NCI-H1930 (cell line): ENCODE measurements at places on chromosomes 4 and X.

GRCh38 chrX:35017284-35017683 lies 74.7 kb downstream of the FAM47B start:
- DNase-seq, result no peak

DNA sequence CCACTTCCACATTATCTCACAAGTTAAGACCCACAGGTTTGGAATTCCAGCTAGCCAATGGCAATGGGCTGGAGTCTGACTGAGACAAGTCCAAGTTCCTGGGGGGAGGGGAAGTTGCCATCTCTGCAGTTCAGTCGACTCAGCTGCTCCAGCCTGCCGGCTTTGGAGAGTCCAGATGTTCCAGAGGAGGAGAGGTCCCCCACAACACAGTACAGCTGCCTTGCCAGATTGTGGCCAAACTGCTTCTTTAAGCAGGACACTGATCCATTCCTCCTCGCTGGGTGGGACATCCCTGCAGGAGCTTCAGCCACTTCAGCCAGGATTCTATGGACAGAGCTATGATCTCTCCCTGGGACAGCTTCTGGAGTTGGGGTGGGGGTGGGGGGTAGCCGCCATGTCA lies 199.2 kb downstream of the EDA start:
- no peak for DNase-seq

- DNase-seq, result no peak
Measured at GRCh38 chr4:189974056-189974455, 33.4 kb downstream of the FRG1 start.

- no peak for DNase-seq
Measured at GRCh38 chrX:101429934-101430333, 21.9 kb downstream of the HNRNPH2 start.

GRCh38 chr4:186693159-186693815 lies 30.4 kb downstream of the FAT1 start:
- DNase-seq, result no peak

DNA sequence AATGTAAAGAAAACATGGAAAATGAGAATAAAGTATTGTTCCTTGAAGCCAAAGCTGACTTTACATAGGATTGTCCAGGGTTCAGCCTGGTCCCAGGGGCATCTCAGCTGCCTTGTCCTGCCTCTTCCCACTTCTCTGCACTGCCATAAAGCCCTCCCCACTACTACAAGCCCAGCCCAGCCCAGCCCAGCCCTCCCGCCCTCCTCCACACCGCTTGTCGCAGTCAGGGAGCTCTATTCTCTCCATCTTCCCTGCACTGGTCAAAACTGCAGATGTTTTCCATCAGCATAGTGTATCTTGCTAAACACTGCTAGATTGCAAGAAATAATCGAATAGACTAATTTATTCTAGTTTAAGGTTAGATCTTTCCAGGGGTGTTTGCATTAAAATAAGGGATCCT lies 100.3 kb downstream of the TENM3 start:
- DNase-seq, result no peak

DNA sequence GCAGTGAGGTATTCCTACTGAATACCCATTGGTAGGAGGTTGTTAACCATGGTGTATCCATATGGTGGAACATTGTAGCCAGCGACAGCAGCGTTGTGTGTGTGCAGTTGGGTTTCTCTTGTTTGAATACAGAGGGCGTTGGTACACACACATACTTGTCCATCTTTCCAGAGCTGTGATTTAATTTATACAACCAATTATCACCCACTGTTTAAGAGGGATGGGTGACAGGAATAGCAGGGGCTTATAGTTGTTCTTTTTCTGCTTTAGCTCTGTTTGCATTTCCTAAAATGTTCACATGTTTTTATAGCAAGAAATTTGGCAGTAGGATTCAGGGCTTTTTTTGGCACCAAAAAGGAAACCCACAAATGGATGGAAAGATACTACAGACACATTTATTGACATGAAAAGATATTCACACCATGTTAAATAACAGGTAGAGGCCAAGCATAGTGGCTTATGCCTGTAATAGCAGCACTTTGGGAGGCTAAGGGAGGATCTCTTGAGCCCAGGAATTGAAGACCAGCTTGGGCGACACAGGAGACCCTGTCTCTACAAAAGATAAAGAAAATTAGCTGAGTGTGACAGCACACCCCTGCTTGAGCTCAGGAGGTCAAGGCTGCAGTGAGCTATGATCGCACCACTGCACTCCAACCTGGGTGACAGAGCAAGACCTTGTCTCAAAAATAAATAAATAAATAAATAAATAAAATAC lies 60.6 kb downstream of the TNIP2 start:
- DNase-seq, result no peak

DNA sequence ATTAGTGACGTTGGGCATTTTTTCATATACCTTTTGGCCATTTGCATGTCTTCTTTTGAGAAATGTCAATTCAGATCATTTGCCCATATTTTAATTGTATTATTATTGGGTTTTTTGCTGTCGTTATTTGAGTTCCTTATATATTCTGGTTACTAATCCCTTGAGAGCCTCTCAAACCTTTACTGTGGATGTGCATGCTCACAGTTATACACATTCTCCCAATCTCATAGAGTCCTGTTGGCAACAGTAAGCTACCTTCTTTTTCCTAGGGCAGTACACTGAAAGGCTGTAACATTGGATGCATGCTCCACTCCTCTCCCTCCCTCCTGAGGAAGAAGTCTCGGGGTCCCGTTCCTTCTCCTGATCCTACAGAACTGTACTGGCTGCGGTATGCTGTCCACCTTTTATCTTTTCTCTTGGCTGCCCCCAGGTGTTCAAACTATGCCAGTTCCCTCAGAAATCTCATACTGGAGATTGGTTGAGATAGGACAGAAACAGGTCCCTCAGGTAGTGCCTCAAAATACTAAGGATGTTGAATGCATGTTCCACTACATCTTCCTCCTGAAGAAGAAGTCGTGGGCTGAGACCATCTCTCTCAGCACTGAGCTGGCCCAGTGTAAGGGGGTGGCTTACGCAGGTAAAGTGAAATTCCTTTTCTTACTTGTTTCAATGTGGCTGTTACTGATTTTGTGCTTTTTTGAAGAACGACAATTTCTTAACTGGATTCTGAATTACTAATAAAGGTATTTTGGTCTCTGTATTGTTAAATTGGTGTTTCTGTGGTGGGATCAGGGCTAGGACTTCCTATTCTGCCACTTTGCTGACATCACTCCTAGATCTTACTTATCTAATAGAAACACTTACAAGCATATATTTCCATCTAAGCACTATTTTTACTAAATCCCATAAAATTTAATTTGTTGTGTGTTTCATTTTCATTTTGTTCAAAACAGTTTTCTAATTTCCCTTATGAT lies 145.4 kb upstream of the HUWE1 start:
- peak; percentile 6 for DNase-seq

GRCh38 chr4:105119356-105119755 lies 27.3 kb upstream of the TET2 start:
- DNase-seq, result no peak

DNA sequence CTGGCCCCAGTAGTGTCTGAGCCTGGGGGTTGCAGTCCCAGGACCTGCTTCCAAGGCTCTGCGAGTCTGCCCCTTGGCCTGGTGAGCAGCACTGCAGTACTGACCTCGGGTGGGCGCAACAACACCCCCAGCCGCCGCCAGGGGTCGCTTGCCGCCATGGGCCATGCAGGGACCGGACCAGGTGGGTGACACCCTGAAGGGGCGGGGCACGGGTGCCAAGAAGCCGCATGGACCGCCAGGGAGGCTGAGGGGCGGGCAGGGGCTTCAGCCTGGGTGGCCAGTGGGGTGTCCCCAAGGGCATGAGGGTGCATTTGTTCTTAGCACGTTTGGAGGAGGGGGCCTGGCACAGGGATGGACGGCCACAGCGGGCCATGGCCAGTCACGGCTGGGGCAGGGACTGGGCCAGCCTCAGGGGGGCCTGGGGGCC lies 25.0 kb downstream of the TACC3 start:
- DNase-seq, result peak; percentile 78

- DNase-seq, result no peak
Measured at GRCh38 chr4:149884046-149884445, 68.4 kb upstream of the IQCM start.

DNA sequence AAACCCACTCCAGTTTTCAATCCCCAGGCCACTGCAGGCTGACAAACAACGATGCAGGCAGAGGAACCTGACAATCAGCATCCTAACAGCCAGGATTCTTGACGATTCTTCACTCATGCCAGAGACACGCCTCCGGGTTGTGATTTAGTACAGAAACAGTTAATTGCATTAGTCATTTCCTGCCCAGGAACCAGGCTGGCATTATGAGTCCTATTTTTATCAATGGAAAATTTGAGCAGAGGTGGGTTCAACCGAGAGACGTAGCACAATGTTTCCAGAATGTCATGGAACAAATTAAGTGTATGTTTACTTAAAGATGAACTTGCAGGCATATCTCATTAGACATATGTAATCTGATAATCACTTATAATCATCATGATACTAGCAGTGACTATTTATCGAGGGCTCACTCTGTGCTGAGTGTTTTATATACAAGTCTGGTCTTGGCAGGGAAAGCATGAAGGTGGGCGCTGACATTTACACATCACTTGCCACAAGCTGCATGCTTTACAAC lies 159.7 kb downstream of the NSUN7 start:
- DNase-seq, result no peak

DNA sequence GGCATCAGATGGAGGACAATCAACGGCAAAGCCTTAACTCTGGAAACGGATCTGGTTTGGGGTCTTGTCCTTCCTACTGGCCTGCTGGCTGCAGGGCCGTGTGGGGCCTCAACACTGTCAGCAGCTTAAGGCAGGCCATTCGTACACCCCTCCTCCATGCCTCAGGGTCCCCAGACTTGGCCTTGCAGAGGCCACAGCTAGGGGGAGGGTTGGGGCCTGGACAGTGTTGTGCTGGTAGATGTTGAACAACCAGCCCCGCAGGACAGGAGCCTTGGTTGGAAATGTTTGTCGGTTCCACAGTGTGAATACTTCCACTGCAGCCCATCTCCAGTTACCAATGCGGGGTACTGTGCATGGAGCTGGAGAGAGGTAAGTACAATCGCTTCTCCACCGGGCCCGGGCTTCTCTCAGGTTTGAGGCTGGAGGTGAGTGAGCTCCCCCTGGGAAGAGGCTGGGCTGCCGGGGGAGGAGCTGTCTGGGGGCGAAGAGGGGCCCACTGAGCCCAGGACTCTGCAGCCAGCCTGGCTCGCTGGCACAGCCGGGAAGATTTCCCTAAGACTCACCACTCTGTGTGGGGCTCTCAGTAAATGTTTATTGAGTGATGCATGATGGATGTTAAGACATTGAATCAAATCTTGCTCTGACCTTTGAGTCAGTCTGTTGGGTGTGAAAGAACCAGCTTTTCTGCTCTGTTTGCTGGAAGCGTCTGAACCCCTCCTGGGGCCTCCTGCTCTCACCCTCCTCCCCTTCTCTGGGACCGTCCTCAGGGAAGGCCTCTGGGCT lies 19.7 kb upstream of the GPR78 start:
- DNase-seq, result no peak

GRCh38 chrX:44225667-44226066 lies 117.8 kb downstream of the EFHC2 start:
- no peak for DNase-seq

DNA sequence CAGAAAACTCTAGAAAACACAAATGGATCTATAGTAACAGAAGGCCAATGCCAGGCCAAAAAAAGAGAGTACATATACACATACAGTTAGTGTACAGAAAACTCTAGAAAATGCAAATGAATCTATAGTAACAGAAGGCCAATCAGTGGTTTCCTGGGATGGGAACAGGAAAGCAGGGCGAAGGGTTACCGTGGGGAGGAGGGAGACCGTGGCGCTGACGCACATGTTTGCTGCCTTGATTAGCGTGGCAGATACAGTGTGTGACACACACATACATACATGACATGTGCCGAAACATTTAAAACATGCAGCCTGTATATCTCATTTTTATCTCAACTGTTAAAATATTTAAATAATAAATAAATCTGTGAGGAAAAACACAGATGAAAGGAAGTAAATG lies 14.7 kb downstream of the GAK start:
- no peak for DNase-seq

DNA sequence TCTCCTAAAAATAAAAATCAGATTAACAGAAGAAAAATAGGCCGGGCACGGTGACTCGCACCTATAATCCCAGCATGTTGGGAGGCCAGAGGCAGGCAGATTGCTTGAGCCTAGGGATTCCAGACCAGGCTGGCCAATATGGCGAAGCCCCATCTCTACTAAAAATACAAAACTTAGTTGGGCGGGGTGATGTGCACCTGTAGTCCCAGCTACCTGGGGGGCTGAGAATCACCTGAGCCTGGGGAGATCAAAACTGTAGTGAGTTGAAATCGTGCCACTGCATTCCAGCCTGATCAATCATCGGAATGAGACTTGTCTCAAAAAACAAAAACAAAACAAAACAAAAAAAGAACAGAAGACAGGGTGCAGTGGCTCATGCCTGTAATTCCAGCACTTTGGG lies 32.8 kb upstream of the NOCT start:
- no peak for DNase-seq

DNA sequence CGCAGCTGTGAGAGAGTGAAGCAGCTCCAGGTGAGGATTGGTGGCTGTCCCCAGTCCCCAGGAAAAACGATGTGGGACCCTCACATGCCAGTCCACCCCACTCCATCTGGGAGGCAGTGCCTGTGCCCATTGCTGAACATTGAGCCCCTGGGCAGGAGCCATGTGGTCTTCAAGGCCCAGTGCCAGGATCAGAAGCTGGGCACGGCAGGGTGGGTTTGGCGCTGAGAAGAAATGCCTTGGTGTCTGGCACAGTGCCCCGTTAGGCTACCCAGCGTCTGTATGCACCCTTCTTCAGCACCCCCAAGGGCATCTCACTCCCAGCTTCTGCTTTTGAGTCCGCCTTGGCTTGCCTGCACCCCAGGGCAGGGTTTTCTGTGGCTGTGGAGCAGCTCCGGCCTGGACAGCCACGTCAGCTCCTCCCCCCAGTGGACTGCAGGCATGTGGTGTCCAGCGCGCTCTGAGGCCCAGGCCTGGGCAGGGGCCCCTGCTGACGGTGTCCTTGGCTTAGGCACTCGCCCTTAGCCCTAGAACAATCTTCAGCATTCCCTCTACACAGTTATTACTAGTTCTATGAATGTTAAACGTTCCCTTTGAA lies 28.6 kb downstream of the RGS12 start:
- DNase-seq, result no peak

- DNase-seq, result no peak
Measured at GRCh38 chr4:52789774-52790173, 38.5 kb upstream of the ERVMER34-1 start.

DNA sequence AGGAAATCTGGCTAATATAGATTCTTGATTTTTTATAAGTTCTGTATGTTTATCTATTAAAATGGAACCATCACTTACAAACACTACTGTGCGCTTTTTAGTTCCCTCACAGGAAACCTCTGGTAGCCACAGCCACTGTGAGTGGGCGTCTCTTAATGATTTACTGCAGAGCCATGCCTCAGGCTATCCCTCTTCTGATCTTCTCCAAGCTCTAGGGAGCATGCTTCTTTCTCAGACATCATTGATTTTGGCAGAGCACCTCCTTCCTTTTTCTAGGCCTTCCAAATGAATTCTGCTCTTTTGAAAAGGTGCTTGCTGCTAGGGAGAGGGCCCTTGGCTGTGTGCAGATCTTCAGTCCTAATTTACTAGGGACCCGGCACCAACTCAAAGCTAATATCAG lies 61.1 kb upstream of the STS start:
- DNase-seq, result no peak

GRCh38 chr4:98374643-98375042 lies 113.5 kb downstream of the RAP1GDS1 start:
- no peak for DNase-seq

GRCh38 chr4:152089584-152089983 lies 328.8 kb upstream of the GATB start:
- no peak for DNase-seq

- DNase-seq, result no peak
Measured at GRCh38 chr4:118113220-118113619, 78.9 kb downstream of the NDST3 start.

GRCh38 chrX:44401151-44401550 lies 57.7 kb upstream of the EFHC2 start:
- no peak for DNase-seq
